ENCODE measurements at places on chromosomes 6 and 20.

GRCh38 chr20:44765701-44766347, 20.2 kb downstream of the KCNK15 start:
- DNase-seq = no peak

- no peak for DNase-seq
Observed at GRCh38 chr6:151160929-151161757, 78.6 kb upstream of the AKAP12 start.

- no peak for DNase-seq
Observed at GRCh38 chr6:36649086-36649485, 29.4 kb upstream of the CDKN1A start.

- no peak for DNase-seq
Observed at GRCh38 chr20:32010666-32011065, 428 bp downstream of the CCM2L start.

DNA sequence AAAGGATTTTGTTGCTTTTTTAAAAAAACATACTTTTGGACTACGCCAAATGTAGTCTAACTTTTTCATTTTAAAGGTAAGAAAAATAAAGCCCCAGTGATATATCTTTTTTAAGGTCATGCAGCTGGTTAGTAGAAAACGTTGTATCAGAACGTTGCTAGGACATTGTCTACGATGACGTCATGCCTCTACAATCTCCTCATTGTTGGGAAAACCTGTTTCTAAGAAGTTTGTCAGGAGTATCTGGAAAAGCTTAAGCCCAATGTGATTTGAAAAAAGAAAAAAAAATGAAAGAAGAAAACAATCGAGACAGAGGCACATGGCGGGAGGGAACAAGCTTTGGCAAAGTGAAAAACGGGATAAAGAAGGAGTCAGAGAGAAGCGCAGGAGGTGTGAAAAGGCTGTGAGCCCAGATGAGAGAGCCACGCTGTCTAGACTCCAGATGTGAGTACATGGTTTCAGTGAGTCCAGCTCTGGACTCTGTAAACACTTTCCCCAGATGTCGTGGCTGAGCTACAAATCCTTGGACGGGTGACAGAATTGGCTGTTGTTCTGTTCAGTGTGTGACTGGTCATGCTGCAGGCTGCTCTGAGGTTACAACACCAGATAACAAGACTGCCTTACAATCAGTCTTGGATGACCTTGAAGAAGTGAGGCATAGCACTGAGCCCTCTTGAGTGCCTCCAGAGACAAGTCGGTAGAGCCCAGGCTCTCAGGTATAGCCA, 656.7 kb upstream of the ID4 start:
- no peak for DNase-seq

DNA sequence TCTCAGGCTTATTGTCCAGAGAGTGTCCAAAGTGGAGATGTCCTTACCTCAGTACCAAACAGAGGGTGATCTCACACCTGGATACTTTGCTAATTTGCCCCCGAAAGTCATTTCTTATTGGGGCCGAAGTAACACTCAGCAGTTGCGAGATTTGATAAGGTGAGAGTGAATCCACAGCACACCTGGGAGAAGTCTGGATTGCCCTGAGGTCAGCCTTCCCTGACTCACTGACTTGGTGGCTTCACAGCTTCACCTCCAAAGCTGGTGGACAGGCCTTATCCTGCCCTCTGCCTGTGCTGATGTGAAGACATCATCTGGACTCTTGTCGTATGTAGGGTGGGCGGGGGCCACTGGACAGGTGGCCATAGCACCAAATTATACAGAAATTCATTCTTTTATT, 101.9 kb upstream of the ARMC2 start:
- no peak for DNase-seq

DNA sequence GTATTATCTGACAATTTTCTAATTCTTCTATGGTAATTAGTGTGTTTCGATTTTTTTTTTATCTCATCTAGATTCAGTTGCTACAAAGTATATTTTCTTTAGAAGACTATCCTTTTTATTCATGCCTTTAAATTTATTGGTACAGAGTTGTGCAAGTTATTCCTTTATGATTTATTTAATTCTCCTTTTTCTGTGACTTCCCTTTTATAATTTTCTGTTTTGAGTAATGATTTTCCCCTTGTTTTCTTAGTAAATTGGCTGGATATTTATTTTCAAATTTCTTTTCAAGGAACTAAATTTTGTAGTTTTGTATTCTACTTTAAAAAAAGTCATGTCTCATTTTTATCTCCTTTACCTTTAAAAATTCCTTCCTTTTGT, 2.4 kb upstream of the IL22RA2 start:
- no peak for DNase-seq

DNA sequence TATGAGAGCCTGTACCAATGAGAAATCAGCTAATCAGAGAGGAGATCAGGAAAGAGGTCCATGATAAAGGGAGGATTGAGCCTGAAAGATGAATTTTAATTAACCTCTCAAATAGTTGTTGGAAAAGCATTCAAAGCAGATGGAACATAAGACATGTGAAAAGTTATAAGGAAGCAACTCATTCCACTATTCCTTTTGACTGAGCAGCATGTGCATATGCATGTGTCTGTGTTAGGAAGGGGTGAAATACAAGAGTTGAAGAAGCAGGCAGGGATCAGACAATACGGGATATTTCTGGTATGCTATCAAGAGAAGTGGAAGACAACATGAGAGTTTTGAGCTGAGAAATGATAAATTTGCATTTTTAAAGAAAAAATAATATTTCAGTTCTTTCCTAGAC, 624.8 kb upstream of the PTCHD4 start:
- DNase-seq = no peak

DNA sequence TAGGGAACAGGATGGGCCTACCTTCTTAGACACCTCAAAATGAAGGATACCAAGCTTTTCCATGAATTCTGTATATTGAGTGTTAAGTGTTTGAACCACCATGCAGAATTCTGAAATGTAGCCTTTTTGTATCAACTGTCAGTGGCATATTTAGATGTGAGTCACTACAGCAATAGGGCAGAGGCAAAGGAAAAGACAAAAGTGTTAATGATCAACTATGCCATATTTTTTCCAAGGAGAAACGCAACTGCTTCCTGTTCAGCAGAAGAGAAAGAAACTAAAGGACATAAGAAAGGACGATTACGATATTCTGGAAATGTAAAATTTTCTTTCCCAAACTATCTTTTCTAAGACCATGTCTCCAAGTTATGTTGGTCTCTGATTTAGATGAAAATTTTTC, 104.6 kb upstream of the RSPO3 start:
- no peak for DNase-seq

GRCh38 chr20:4942331-4942730, 59.0 kb downstream of the SLC23A2 start:
- DNase-seq = no peak

DNA sequence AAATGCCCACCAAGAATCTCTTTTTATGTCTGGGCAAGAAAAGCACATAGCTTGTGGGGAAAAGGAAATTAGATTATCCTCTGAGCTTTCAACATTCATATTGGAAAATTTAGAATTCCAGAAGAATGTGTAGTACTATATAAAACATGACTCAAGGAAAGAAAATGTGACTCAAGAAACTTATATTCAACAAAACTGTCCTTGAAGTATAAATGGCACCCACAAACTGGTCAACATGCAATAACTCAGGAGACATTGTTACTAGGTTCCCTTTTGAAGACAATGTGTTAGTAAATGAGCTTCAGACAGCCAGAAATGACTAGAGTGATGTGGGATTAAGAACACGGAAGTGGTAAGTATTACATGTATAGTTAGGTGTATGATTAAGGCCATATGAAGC, 26.1 kb upstream of the TINAG start:
- DNase-seq = no peak

DNA sequence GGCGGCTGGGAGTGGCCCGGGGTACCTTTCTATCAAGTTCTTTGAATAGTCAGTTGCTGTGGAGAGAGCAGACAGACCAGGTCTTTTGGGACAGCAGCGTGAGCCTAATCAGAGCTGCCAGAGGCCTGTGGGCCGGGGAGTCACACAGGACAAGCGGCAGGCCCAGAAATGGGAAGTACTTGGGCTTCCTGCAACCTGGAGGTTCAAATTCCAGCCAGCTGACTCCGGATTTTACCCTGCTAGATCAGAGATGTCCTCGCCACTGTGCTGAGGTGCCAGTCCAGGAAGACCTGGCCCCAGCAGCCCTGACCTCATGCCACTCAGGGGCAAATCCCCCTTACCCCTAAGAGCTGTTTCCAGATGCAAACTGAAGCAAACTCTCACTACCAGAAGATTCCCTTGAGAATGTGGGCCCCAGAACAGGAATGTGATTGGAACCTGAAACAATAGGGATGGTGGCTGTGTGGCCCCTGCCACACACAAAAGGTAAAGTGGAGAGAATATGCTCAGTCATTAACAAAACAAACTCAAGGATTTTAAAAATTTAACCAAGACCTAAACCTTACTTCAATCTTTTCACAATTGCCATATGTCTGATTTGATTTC, 9.7 kb downstream of the BEND3 start:
- DNase-seq = no peak

DNA sequence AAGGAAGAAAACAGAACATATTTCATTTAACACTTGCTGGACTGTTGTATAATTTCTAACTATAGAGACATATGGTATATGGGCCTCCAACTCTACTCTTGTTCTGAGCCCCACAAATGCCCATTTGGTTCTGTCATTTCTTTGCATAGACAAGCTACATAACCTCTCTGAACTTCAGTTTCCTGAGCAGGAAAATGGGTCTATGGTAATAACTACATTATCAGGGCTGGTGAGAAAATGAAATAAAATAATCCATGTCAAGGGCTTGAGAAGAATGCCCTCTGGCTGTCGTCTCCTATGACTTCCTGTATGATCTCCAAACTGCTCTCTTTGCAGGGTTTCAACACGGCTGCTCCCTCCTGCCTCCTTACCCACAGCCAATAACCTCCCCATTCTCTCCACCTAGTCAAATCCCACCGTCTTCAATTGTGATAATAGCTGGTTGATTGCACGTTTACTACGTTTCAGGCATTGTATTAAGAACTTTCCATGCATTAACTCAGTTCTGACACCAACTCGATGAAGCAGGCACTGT, 12.0 kb downstream of the ZCCHC3 start:
- no peak for DNase-seq

- no peak for DNase-seq
Observed at GRCh38 chr20:21154692-21155091, 28.8 kb downstream of the KIZ start.

DNA sequence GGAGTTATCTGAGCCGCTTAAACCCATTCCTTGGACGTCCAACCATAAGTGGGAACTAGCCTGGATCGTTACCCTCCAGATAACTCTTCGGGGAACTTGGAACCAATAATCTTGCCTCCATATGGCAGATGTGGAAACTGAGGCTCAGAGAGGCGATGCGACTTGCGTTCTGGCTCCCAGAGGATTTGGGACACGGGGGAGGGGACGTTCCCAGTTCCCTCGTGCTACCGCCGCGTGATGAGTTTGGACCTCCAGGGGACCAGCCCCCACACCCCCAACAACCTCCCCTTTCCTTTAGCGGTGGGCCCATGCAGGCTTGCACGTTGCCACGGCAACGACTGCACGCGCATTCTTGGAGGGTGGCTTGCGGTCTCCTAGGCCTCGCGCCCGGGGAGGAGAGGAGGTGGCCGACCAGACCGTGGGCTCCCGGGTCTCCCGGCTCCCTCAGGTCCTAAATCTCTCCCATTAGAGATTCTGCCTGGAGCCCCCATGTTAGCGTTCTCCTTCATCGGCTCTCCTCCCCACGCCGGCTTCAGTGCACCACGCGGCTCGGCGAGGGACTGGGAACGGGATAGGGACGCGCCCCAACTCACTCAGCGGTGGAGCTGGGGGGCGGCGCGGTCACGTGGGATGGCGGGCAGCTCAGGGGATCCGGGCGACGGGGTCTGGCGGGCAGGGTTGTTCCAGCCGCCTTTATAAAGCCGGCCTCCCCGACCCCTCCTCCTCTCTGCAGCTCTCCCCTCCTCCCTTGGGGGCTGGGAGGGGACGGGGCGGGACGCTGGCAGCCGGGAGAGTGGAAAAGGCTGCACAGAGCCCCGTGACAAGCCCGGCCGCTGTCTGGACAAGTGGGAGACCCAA, at the start of gene PLTP:
Gene PLTP, minus strand, starts transcription at position 670 of the 858 bp plus-strand sequence. CDS start 703 bp downstream, outside the sequence.
- DNase-seq = no peak

DNA sequence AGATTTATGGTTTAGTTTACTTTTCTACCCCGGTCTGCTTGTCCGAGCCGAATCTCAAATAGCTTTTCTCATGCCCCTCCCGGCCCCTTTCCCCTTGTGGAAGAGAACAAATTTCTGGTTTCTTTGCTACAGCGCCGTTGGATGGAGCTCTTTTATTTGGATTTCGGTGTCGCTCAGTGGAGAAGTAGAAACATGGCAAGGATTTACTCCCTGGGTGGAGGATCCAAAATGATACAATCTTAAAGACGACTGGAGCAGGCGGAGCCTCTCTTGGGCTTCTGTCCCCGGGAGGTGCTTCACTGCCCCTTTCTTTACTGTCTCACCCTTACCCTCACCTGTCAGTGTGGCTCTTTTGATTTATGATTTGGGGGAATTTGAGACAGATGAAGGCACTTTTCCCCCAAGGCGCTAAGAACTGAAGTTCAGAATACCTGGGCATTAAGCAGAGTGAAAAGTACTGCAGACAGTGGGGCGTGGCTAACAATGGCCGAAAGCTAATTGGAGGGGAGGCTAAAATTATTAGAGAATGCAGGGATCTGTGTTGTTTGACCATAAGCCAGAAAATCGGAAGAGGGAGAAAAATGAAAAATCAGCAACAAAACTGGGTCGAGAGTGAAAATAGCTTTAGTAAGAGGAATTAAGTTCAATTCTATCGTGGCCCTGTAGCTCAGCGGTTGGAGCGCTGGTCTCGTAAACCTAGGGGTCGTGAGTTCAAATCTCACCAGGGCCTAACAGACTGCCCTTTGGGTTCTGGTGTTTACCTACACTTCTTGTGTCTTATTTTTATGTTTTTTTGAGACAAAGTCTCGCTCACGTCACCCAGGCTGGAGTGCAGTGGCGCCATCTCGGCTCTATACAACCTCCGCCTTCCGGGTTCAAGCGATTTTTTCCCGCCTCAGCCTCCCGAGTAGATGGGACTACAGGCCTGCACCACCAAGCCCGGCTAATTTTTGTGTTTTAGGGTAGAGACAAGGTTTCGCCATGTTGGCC, 145.1 kb upstream of the ZNF184 start:
- no peak for DNase-seq

GRCh38 chr6:162736961-162737360, 9.2 kb downstream of the PACRG start:
- no peak for DNase-seq

- no peak for DNase-seq
Observed at GRCh38 chr6:11008821-11009220, 35.3 kb downstream of the ELOVL2 start.

- DNase-seq = no peak
Observed at GRCh38 chr6:83309344-83309743, 116.2 kb downstream of the RWDD2A start.

GRCh38 chr6:57255451-57256169, 33.5 kb upstream of the RAB23 start:
- no peak for DNase-seq

All from GM12864 (cell line).